ENCODE measurements at places on chromosomes 11 and 22. TPM values are rescaled to one million over a fixed set of nuclear protein-coding genes. Genes with fewer than 3 reads are reported as not detected.

DEPDC7 gene
- 0.56 TPM for total RNA-seq

SEZ6L gene
- not detected for total RNA-seq

GSTT2B gene
- total RNA-seq = 5.1 TPM

GLYAT gene
- total RNA-seq = not detected

POTEH gene
- total RNA-seq = not detected

UPK3A gene
- total RNA-seq = not detected

KRTAP5-11 gene
- not detected for total RNA-seq

ASCC2 gene
- total RNA-seq = 24.3 TPM

TREH gene
- 0.09 TPM for total RNA-seq

BCO2 gene
- 0.72 TPM for total RNA-seq
